Mesothelial cell of epicardium (in vitro differentiated cells): ENCODE measurements at places on chromosomes 1 and 21.

GRCh38 chr21:45632637-45633251 is 10.8 kb upstream of the PCBP3 start:
- no peak for DNase-seq

DNA sequence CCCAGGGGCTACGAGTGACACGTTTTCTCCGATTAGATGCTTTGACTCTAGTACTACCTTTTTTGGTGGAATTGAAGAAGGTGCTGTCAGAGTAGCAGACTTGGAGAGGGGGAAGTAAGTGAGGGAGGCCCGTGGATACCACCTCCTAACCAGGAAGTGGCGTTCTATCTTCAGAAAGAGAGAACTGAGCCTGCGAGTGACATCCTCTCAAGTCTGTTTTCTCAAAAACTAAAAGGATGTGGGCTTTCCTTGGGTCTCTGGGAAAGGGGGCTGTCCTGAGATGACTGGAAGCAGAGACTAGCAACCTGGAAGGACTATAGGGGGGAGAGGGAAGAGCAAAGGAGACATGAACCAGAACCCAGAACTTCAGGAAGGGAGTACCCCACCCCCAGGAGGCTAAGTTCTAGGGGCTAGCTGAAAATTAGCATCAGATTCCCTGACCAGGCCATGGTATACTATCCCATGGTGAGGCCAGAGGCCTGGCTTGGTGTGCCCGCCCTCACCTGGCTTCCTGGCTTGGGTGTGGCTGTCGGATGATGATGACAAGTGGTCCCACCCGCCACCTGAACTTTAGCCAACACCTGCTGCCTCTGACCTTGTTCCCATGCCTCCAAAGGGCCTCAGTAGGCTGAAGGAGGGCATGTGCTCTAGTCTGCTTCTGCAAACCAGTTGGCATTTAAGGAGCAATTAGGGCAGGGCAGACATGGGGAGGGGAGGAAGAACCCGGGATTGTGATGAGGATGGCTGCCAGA is 49.1 kb downstream of the ATP2B4 start:
- DNase-seq: no peak

DNA sequence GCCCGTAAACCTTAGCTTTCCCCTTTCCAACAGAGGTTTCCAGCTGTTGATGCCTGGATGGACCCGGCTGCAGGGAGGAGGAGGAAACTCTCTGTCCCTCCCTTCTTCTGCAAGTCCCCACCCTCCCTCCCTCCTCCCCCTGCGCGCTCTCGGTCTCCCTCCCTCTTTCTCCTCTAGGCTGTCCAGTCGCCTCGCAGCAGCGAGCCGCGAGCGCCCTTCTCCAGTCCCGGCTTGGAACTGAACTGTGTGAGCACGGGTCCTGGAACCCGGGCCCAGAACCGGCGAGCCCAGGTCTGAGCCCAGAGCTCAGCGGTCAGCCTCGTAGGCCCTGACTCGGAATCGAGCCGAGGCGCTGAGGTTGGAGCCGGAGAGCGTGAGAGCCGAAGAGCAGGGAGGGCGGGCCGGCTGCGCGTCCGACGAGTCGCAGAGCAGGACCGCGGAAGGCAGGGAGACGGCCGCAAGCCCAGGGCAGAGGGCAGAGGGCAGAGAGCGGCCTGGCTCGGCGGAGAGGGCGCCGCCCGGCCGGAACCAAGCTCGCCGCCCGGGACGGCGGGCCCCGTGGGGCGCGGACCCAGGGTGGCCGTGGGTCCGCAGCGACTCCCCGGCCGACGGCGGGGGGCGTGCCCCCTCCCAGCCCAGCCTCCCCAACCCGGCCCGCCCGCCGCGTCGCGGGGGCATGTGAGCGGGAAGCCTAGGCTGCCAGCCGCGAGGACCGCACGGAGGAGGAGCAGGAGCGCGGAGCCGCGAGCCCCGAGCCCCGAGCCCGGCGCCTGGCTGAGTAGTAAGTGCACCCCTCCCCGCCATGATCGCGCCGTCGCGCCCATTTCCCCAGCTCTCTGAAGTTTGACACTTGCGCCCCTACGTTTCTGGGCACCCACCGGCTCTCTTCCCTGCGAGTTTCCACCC is at the start of gene SOX13:
Gene SOX13, plus strand, starts transcription at position 185 of the 906 bp plus-strand sequence. CDS start 39,801 bp downstream, outside the sequence.
- peak; percentile 75 for DNase-seq

GRCh38 chr1:27388337-27389005 is 4.0 kb upstream of the GPR3 start:
- peak; percentile 84 for DNase-seq

GRCh38 chr1:54276617-54277450 is 76.9 kb downstream of the MRPL37 start:
- DNase-seq: no peak

DNA sequence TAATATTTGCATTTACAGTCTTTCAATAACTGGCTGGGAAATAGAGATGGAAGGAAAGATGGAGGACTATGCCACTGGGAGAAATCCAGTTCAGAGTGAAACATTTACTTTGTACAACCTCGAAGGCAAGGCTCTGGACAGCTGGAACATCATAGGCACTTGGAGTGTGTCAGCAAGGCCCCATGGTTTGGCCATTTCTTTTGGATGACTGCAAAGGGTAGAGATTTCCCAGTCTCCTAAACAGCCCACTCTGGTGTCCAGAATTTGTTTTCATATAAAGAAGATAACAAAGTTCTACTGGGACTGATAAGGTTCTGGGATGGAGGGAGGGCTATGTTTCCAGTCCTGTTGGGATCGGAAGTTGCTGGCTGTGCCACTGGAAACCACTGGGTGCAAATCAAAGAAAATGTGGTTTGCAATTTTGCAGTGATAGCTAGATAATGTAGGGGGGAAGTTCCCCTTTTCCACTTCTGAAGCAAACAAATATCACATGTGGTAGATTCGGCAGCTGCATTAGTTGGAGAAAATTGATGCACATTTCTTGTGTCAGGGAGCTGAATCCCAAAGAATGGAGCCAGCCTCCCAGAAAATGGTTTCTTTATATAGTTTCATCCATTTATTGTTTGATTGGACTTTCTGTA is 16.2 kb downstream of the KCND3 start:
- DNase-seq: no peak

- no peak for DNase-seq
Observed at GRCh38 chr1:1022302-1023009, 2.5 kb downstream of the AGRN start.

- no peak for DNase-seq
Observed at GRCh38 chr1:203402629-203403337, 51.9 kb upstream of the FMOD start.

- DNase-seq: peak; percentile 43
Observed at GRCh38 chr1:54887665-54888071, 673 bp upstream of the DHCR24 start.

GRCh38 chr1:89279011-89279466 is 6.4 kb upstream of the GBP5 start:
- no peak for DNase-seq

DNA sequence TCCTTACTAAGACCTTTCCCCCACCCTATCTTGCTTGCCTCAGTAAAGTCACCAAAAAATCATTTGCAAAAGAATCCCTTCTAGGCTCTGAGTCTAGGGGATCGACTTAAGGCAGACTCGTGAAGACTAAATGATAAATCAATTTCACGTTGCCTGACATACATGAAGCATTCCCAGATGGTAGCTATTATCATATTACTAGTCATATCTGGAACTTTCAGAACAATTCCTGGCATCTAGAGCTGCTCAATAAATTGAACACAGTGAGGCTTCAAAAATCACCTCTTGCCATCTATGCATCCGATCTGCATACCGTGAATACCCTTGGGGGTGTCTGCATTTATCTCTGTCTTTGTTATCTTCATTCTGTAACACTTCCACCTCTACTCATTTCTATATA is 49.6 kb upstream of the DAB1 start:
- no peak for DNase-seq

DNA sequence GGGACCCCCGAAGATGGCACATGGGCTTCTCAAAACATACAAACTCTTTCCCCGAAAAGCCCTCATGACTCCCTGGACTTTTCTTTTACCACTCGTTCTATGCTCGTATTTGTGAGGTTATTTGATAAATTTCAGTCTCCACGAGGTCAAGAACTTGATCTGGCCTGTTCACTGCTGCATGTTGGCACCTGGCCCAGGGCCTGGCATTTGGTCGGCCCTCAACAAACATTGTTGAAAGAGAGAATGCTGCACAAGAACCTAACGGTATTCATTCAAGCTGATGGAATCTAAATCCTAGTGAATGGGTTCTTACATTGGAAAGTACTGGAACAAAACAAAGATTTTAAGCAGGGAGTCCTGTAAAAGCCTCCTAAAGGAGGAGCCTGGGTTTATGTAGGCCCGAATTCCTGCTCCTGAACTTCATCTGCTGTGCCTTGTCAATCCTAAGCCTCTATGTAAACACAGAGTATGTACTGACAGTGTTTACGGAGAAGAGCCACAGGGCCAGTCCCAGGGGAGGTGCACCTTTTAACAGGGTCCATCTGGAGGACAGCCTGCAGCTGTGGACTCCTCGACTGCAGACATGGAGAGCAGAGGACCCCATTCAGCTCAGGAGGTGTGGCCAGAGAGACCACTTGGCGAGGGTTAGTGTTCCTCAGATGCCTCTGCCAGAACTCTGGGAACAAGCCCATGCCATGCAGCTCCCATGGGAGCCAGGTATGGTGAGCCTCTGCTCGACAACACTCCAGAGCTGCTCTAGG is 46.9 kb downstream of the L1TD1 start:
- no peak for DNase-seq

GRCh38 chr1:29645586-29645985 is 409.3 kb downstream of the PTPRU start:
- peak; percentile 25 for DNase-seq

DNA sequence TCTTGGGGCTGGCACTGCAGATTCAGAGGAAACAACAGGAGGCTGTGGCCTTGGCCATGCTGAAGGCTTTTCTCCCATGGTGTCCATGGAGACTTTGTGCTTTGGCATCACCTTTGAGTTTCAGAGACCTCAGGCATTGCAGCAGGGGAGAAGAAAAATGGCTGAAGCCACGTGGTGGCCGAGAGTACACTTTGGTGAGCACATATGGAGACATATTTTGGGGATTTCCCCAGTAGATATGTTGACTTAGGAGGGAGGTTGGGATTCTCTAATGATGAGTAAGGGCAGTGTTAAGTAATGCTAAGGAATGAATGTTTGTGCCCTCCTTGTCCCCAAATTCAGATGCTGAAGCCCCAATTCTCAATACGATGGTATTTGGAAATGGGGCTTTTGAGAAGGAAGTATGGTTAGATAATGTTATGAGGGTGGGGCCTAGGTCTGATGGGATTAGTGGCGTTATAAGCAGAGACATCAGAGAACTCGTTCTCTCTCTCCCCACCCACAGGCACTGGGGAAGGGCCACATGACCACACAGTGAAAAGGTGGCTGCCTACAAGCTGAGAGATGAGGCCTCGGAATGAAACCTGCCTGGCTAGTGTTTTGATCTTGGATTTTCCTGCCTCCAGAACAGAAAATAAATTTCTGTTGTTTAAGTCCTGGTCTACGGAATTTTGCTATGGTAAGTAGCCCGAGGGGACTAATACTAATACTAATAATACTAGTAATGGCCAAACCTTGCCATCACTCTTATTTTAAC is 98.6 kb downstream of the TBX19 start:
- DNase-seq: no peak

DNA sequence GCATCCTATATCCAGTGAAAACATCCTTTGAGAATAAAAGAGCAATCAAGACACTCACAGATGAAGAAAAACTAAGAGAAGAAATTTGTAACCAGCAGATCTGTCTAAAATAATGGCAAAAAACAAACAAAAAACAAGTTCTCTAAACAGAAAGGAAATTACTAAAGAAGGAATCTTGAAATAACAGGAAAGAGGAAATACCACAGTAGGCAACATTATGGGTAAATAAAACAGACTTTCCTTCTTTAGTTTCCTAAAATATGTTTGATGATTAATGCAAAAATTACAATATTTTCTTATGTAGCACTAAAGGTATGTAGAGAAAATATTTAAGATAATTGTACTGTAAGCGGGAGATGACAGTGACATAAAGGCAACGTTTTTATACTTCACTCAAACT is 23.5 kb downstream of the SLC19A1 start:
- no peak for DNase-seq

GRCh38 chr1:3907031-3907534 is 7.0 kb upstream of the C1orf174 start:
- DNase-seq: no peak

DNA sequence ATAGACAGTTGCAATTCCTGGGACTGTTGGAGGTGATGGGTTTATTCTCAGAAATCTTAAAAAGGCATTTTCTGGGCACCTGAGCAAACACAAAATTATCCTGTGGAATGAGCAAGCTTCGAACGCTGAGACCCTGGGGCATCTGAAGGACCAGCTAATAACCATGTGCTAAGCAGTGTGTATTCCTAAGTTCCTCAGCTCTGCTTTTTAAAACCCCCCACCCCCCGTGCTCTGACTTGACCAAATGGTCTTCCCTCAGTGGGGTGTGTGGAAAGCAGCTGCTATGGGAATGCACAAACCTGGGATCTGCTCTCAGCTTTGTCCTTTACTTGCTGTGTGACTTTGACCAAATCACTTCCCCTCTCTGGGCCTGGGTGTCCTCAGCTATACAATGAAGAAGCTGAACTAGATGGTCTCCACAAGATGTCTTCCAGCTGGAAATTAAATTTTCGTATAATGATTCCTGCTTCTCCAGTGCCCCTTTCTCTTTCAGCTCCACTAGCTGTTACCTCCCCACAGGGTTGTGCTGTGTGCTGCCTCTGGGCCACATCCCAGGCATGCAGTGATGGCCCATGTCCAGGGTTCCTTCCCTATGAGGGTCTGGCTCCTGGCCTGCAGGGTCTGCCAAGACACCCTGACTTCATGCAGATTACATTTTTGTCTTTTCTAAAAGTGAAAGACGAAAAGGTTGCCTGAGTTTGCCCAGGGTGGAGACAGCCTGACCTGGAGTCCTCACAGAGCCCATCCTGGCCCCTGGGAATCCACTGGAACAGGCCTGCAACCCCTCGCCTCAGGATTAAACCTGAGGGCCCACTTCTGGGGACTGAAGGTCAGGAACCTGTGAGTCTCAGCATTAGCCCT is 14.9 kb upstream of the CD247 start:
- DNase-seq: no peak

GRCh38 chr1:26702680-26703038 is 6.8 kb downstream of the ARID1A start:
- DNase-seq: no peak

DNA sequence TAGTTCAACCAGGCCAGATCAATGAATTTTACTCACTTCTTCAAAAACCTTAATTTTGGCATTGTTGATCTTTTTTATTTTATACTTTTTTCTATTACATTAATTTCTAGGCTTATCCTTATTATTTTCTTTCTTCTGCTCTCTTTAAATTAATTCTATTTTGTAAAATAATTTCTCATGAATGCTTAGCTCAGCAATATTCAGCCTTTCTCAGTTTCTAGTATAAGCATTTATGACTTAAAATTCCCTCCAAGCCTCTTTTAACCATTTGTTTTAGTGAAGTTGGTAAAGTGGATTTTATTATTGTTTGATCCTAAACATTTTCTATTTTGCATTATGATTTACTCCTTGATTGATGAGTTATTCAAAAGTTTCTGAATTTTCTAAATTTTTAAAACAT is 20.6 kb upstream of the SAMD13 start:
- no peak for DNase-seq
